ENCODE measurements at places on chromosomes 13 and 19.

DNA sequence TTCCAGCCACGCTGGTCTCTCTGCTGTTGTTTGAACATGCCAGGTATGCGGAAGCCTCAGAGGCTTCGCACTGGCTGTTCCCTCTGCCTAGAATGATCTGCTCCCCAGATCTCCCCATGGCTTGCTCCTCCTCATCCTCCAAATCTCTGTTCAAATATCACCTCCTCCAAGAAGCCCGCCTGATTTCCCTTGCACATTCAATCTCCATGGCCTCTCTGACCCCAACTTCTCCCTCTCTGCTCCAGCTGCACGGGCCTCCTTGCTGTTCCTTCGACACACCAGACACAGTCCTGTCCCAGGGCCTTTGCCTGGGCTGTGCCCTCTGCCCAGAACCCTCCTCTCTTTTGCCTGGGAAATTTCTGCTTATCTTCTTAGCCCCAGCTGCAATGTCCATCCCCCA lies 52.5 kb upstream of the PTPRS start:
- no peak for DNase-seq

DNA sequence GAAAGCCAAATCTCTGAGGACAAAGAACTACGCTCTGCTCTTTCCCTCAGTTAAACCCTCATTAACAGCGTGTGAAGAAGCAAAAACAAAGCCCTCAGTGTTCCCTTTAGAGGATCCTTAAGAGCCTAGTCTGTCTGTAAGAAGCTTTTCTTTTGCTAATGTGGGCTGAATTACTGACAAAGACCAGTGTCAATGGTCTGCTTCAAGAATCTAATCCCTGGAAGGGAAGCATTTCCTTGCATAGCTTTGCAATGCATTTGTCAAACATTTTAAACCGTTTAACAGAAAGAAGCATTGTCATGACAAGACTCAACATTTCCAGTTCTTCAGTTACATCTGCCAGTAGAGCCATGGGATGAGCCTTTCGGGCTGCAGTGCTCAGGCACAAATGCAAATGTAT lies 64.9 kb downstream of the EDNRB start:
- no peak for DNase-seq

DNA sequence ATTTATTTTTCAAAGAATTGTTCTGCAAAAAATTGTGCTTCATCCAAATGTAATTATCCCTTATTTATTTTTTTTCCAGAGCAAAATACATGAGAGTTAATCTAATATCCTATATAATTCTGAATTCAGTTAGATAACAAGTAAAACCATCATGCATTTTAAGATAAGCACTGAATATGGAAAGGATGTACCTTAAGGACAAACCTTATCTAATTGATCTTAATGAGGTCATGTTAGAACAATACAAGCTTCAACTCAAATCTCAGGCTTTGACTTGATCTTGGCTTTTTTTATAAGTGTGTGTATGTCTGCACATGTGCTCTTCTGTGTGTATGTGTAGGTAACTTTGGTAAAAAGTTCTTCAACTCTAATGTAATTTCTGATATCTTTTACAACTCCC lies 1828.8 kb downstream of the PCDH9 start:
- no peak for DNase-seq

- no peak for DNase-seq
These were observed 661 bp upstream of the BABAM1 start for GRCh38 chr19:17266589-17266974.

DNA sequence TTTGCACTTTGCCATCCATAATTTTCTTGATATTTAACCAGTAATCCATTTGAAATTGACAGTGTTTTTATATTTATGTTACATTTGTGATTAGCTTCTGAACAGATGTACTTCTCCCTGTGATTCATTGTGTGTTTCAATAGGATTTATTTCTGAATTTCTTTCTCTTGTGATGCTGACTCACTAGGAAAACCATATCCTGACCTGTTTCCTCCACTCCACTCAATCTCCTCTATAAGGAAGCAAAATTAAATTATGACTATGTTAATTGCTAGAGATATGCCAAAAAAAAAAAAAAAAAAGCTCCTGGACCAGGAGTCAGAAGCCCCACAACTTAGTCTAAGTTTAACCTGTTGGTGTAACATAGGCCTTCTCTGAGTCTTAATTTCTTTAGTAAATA lies 614.6 kb upstream of the SPRY2 start:
- no peak for DNase-seq

GRCh38 chr19:43594710-43595604 lies 977 bp downstream of the IRGQ start:
- DNase-seq = no peak

DNA sequence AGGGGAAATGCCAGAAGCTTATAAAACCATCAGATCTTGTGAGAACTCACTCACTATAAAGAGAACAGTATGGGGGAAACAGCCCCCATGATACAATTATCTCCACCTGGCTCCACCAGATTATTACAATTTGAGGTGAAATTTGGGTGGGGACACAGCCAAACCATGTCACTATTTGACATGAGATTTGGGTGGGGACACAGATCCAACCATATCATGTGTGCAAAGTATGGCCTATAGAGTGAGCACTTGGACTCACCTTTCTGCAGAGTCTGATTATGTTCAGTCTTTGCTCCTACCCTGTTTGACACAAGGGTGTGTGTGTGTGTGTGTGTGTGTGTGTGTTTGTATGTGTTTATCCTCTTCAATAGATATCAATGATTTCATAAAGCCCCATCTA lies 287.5 kb downstream of the ZNF536 start:
- DNase-seq = no peak

GRCh38 chr19:12695997-12696365 lies 450 bp downstream of the FBXW9 start:
- DNase-seq = no peak

DNA sequence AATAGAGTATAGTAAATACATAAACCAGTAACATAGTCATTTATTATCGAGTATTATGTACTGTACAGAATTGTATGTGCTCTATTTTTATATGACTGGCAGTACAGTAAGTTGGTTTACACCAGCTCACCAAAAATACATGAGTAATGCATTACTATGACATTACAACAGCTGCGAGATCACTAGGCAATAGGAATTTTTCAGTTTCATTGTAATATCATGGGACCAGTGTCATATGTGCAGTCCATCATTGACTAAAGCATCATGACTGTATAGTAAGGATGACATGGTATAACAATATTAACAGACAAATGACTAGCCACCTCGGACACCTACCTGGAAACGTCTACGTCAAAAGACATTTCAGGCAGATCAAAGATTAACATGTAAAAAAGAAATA lies 33.6 kb downstream of the ATP7B start:
- no peak for DNase-seq

Measured in HS-27A (cell line).